Fibroblast of skin of abdomen (primary cell): ENCODE measurements at places on chromosomes 4 and X.

GRCh38 chr4:97953171-97953941, 189.9 kb downstream of the STPG2 start:
- DNase-seq = no peak

GRCh38 chr4:930028-930551, 2.0 kb downstream of the GAK start:
- DNase-seq = no peak

DNA sequence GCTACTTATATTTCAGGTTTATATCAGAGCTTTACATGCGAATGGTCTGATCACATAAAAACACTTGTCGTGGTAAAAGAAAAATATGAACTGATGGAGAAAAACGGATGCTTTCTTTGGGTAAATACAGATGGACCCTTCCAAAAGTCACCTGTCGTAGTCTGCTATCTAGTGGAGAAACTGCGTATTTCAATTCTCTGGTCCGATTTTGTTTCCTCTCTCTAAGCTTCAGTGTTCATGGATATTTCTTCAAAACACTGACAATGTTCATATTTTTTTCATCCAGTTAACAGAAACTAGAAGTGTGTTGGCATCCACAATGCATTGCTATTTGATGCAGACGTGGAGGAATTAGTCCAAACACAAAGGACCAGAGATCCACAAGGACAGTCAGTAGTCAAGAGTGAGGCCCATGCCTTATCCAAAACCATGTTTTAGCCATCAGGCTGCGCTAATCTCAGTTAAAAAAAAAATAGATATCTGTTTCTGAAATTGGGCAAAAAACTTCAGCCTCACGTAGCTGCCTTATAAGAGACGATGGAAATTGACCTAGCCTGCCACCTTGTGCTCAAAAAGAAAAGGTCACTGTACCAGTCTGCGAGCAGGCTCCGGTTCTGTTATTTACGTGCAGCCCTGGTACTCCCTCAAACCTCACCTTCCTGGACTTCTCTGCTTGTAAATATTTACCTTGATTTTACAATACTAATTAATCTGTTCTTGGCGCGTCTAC, 16.0 kb downstream of the MEPE start:
- peak; percentile 61 for DNase-seq

- DNase-seq = no peak
Observed at GRCh38 chr4:187811591-187811990, 184.0 kb upstream of the ZFP42 start.

GRCh38 chr4:38162240-38162784, 202.1 kb downstream of the PTTG2 start:
- DNase-seq = peak; percentile 61

DNA sequence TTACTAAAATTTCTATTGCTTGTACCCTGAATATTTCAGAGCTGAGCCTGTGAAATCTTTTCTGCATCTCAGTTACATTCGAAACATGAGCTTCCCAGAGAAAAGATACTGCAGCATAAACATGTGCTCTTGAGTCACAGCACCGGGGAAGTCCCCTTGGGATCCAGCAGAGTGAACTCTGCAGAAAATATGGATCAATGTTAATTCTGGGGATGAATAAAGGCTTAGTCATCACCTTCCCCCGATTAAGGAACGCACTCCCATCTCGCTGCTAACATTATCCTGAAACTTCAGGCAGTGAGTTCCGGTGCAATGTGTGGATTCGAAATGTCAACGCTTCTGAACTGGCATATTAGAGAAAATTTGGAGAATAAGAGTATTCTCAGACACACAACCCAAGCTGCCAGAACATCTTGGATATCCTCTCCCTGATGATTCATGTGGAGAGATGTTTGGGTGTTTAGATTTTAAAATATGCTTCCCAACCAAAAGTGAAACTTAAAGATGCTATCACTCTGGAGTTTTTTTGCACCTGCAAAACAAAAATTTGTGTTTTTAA, 90.8 kb downstream of the IRF2 start:
- DNase-seq = peak; percentile 96

GRCh38 chr4:2757426-2757825, 1.3 kb upstream of the TNIP2 start:
- DNase-seq = no peak

DNA sequence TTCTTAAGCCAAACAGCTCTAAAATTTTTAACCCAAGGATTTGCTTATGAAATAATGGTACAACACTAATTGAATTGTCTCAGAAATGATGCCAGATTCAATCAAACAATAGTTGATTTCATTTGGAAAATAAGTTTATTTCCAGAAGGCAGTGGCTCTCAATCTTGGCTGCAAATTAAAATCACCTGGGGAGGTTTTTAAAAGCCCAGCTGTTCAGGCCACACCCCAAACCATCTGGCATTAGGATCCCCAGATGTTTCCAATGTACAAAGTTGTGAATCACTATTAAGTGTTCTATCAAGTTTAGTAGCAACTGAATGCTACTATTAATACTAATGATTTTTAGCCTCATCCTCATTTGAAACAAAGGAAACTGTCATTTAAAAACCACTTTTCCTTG, 22.2 kb downstream of the TMEM184C start:
- DNase-seq = peak; percentile 14

- no peak for DNase-seq
Observed at GRCh38 chrX:77793946-77794345, 7.9 kb upstream of the ATRX start.

- peak; percentile 80 for DNase-seq
Observed at GRCh38 chr4:124711471-124712371, 811 bp downstream of the ANKRD50 start.

- DNase-seq = peak; percentile 37
Observed at GRCh38 chrX:45070116-45071007, 130.3 kb downstream of the DIPK2B start.

- no peak for DNase-seq
Observed at GRCh38 chr4:15434091-15434490, 6.3 kb downstream of the C1QTNF7 start.

DNA sequence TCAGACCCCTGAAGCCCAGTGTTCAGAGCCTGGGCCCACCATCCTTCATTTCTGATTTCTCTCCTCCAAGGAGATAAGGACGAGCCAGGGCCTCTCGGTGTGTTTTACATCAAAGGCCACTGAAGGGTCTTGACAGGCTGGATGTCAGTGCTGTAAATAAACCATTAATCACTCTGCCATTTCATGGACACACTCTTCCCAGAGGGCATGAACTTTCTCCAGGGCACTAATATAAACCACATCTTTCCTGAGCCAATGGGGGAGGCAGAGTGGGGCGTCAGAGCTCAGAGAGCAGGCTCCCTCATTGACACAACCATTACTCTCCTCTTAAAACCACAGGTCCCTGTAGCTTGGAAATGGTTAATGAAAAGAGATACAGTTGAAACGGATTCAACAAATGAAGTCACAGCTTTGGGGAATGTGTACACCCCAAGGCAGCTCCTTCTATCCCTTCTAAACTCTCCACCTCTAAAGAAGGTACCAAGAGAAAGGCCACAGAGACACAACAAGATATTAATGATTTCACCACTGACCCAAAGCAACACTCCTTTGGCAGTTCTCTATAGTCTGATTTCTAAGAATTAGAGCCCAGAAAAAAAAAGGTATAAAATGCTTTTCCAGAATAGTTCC, 200.6 kb downstream of the CHIC2 start:
- peak; percentile 42 for DNase-seq

- DNase-seq = no peak
Observed at GRCh38 chr4:22906045-22906444, 213.3 kb downstream of the GBA3 start.

DNA sequence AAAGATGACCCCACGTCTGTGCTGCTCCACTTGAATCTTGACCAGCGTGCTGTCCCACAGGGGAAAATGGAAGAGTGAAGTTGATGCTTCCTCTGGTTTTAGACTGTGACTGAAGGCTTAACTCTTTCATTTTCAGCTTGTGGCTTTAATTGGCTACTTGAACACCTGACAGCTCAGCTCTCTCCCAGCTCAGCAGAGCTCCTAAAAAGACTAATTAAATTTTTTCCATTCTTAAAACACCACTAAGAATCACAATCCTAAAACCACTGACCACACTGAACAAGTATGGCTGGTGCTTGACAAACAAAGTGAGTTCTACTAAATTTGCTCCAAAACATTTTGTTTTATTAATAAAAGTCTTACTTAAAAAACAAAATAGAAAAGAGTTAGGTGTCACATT, 71.7 kb downstream of the SRPX start:
- no peak for DNase-seq

- DNase-seq = peak; percentile 85
Observed at GRCh38 chr4:46254788-46255187, 130.9 kb upstream of the GABRG1 start.

- DNase-seq = peak; percentile 40
Observed at GRCh38 chr4:26088433-26088928, 174.5 kb downstream of the SMIM20 start.

- no peak for DNase-seq
Observed at GRCh38 chr4:110128472-110128919, 69.9 kb downstream of the ELOVL6 start.

DNA sequence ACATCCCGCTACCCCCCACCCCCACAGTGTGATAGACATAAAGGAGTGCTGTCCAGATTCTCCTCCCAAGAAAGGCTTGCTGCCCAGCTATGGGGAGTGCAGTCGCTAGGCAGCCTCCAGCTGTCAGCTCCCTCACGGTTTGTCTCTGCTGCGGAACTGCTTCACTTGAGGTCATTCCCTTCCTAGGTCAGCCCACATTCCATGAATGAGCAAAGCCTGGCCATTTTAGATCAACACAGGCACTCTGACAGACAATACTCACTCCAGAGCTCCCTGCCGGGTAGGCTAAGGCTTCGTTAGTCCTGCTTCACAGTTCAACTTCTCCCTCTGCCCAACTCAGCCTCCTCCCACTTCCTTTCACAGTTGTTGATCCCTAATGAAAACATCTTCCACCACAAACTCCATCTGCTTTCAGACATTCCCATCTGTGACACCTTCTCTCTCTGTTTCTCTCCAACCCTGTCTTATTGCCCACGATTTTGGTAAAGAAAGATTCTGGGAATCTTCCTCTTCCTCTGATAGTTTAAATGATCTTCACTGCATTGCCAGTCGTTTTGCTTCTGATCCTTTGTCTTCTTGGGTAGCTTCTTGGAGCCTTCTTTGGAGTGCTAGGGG, 318.9 kb upstream of the F9 start:
- DNase-seq = no peak

GRCh38 chr4:183996868-183997267, 91.8 kb downstream of the STOX2 start:
- DNase-seq = peak; percentile 59

DNA sequence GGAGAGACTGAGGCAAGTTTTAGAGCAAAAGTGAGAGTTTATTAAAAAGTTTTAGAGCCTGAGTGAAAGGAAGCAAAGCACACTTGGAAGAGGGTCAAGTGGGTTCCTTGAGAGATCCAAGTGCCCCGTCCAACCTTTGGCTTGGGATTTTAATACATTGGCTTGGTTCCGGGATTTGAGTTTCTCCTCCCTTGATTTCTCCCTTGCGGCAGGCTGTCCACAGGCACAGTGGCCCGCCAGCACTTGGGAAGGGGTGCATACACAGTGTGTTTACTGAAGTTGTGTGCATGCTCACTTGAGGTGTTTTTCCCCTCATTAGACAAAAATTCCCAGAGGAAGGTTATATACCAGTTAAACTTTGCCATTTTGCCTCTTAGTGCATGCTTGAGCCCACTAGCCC, 333.5 kb downstream of the PCDH18 start:
- DNase-seq = no peak

GRCh38 chrX:88244066-88244465, 503.0 kb upstream of the CPXCR1 start:
- no peak for DNase-seq

GRCh38 chrX:139554991-139555675, 24.6 kb downstream of the F9 start:
- no peak for DNase-seq

DNA sequence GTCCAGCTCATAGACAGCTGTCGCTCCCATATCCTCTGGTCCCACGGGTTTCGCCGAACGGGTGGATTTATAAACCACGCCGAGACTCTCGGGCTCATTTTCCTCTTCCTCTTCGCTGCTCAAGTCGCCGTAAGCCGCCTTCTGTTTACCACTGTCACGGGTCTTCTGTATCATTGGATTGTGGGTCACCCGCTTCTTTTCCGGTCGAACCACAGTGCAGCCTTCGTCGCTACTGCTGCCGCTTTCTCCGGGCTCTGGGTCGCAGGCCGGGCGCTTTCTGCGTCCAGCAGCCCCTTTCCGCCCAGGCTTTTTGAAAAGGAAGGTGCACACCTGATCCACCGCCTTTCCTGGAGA, 311 bp downstream of the RNF113A start:
- DNase-seq = no peak

- DNase-seq = peak; percentile 75
Observed at GRCh38 chr4:15232366-15233263, 195.2 kb upstream of the C1QTNF7 start.

DNA sequence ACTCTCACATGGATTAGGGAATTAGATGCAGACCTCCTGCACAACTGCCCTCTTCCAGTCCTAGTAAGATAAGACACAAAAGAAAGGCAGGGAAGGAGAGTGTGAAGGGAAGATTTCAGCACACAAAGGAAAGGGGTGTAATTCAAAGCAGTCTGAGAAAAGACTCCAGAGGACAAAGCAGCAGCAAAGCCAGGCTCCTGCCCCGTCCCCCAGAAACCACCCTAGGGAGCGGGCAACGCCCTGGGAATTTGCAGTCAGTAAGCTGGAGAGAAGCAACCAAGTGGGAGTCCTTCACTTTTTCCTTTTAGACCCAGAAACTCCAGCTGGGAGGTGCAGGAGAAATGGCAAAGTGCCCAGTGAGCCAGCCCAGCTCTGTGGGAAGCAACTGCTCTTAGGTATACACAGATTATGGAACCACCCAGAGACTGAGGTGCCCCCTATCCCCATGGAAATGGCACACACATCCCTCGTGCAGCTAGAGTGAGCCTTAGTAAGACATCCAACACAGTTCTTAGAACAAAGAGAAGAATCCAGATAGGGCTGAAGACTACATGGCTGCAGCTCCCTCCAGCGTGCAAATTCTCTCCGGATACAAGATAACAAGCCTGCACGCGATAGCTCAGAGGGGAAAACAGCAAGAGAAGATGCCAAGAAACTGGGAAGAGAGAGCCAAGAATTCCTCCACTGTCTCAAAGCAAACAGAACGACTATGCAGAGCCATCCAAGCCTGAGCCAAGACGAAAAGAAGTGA, 26.5 kb upstream of the IRAK1 start:
- DNase-seq = peak; percentile 73

GRCh38 chr4:157564218-157564617, 343.7 kb downstream of the GRIA2 start:
- DNase-seq = no peak

GRCh38 chrX:47176101-47176740, 17.4 kb upstream of the UBA1 start:
- no peak for DNase-seq

GRCh38 chr4:41174444-41174843, 39.9 kb downstream of the APBB2 start:
- DNase-seq = peak; percentile 25

DNA sequence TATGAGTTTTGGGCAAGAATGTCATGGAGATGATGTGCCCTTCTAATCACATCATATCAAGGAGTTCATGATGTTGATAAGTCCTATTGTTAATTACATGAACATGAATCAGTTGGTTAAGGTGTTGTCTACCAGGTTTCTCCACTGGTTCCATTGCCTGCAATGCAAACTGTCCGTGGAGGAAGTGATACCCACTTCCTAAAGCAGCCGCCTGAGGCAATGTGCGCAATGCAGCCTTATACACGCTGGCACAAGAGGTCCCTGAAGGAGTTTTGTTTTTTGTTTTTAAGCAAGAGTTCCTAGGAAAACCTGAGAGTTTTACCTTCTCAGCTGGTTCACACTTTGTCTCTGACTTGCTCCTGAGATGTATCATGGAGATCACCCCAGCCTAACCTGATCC, 5.9 kb upstream of the GPKOW start:
- DNase-seq = no peak
